Naive thymus-derived CD8-positive, alpha-beta T cell (primary cell): ENCODE measurements at places on chromosomes 11 and 22. TPM values are rescaled to one million over a fixed set of nuclear protein-coding genes. Genes with fewer than 3 reads are reported as not detected.

DNA sequence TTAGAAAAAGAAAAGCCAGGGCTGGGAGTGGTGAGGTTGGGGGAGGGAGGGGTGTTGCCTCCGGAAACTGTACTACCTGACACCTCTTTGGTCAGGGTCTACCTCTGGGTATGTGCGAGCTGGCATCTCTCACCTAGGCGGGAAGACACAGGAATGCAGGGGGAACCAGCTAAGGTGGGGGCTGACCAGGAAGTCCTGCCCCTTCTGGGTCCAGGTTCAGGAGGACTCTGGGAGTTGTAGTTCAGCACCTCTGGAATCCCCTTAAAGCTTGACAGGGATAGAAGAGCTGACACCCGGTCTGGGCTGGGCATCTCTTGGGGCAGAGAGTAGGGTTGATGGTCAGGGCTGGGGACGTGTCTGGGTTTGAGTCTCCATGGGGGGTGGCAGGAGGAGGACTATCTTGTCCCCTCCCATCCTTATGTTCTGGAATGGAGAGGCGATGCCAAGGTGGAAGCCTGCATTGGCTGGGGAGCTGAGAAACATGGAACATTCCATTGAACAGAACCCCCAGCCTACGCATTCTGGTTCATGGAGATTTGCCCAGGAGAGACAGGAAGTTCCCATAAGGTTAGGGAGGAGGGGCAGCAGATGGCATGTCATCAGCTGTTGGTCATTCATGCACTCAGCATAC, 2.1 kb upstream of the KIAA1671 start:
- no peak overlapping the region for H3K27ac ChIP-seq
- H3K4me1 ChIP-seq: peaks cover 23% of the 10 kb centered on the region
- no peaks in the 10 kb centered on the region for H3K36me3 ChIP-seq
- peaks cover 93% of the 10 kb centered on the region for H3K27me3 ChIP-seq
- DNase-seq: no peak
- H3K4me3 ChIP-seq: peak overlapping the region; percentile 64

DNA sequence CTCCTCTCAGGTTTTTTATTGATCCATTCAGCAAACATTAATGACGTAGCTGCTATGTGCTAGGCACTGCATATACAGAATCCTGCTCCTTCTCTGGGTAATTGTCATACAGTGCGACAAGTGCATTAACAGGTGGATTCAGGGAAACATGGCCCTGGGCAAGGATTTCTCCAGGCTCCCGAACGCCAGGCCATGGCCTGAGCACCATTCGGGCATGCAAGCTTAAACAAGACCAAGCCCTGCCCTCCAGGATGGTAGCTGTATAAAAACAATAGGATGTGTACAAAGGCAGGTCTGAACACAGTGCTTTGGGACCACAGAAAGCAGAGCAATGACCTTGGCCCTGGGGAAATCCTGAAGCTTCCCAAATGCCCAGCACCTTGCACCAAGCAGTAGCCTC, 9.1 kb upstream of the SYT7 start:
- no peak overlapping the region for H3K27ac ChIP-seq
- peak overlapping the region; percentile 70 for H3K4me3 ChIP-seq
- no peaks in the 10 kb centered on the region for H3K36me3 ChIP-seq
- no peak for DNase-seq
- H3K27me3 ChIP-seq: peaks cover 15% of the 10 kb centered on the region

- no peak overlapping the region for H3K4me3 ChIP-seq
- H3K36me3 ChIP-seq: no peaks in the 10 kb centered on the region
- H3K27me3 ChIP-seq: peaks cover 16% of the 10 kb centered on the region
- no peak overlapping the region for H3K27ac ChIP-seq
Observed at GRCh38 chr22:49334976-49335375, 492.7 kb downstream of the BRD1 start.

The RELT gene
- 1.3 TPM for polyA plus RNA-seq

The TTC28 gene
- polyA plus RNA-seq: 0.81 TPM
